ENCODE measurements at places on chromosomes 13 and 19. TPM values are rescaled to one million over a fixed set of nuclear protein-coding genes. Genes with fewer than 3 reads are reported as not detected.

Gene C13orf42
- total RNA-seq: not detected

Gene COL5A3
- 80.9 TPM for total RNA-seq

DNA sequence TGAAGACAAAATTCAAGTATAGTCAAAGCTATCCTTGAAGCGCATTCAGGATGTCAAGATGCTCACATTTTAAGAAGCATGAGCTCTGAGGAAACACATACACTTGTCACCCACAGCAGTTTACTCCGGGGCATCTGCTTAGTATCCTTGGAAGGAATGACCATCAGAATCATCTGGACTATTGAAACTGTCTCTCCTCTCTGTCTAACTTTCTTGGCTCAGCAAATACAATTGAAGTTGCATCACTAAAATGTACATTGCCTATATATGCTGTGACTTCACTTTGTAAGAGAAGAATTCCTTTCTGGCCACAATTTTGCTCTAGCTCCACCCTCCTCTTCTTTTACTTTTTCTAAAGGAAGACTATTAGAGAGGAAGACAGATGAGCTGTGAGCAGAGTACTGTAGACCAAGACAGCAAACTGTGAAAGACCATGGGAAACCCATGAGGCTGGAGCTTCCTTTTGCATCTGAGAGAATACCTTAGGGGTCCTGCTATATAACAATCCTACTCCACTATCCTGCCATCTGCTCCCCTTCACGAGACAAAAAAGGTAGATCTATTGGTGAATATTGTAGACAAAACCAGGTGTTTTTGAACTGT lies 906.3 kb downstream of the PCDH9 start:
- no peak for DNase-seq

DNA sequence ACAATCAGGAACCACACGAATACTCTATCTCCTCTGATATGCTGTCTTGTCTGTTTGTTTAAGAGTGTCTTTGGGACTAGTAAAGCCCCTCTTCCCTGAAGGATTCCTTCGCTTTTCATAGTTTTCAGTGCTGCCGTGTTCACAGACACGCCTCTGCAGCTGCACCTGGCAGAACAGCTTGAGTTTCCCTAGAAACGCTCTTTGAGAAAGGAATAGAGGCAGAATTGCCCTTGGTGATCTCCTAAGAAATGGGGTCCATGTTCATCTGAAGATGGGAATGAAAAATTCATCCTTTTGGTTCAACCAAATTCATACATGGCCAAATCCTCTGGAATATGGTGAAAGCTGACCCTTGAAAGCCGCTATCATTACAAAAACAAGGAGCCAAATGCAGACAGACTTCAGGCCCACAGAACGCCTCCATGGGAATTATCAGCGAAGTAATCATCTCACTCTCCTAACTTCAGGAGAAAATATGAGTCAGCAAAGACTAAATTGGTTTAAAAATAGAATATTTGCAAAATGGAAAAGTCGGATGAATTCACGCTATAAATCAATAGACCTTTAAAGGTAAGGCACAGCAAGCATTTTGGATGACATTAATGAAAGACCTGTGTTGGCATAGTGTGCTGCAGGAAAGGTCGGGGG lies 5.5 kb downstream of the SACS start:
- no peak for DNase-seq

Gene CAPN12
- not detected for total RNA-seq

GRCh38 chr19:34181111-34181864 lies 9.0 kb downstream of the LSM14A start:
- DNase-seq: no peak

DNA sequence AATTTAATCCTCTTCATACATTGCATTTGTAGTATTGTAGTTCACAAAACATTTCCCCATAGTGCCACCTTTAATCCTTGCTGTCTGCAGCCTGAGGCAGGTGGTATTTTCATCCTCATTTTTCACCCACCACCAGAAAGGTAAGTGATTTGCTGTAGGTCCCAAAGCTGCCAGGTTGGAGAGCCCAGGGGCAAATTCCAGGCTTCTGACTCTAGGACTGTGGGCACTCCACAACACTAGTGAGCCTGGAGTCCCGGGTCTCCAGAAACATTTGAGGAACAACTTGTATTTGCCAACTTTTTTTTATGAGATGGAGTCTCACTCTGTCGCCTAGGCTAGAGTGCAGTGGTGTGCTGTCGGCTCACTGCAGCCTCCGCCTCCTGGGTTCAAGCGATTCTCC lies 6.2 kb downstream of the ILF3 start:
- no peak for DNase-seq

DNA sequence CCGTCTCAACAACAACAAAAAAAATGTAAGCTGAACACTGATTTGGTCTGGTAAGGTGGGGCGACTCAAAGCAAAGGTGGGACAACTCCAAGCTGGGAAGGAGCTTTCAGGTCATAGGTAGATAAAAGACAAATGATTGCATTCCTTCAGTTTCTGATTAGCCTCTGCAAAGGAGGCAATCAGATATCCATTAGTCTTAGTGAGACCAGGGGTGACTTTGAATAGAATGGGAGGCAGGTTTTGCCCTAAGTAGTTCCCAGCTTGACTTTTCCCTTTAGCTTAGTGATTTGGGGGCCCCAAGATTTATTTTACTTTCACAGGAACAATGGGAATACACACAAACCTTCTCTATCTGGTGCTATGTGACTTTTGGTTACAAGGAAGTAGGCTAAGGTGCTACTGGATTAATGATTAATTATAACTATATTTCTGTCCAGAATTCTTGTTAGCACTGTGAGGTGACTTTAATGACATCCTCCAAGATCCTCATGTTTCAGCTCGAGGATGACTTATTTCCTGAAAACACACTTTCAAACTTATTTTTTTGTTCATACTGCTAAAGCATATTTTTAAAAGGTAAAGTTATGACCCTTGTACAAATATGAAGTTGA lies 10.6 kb upstream of the MTRF1 start:
- DNase-seq: no peak

GRCh38 chr13:30158774-30159445 lies 148.4 kb downstream of the KATNAL1 start:
- DNase-seq: no peak

Gene KLK11
- total RNA-seq: not detected

Measured in osteocyte (in vitro differentiated cells).